ENCODE measurements at places on chromosomes 16 and 17. TPM values are rescaled to one million over a fixed set of nuclear protein-coding genes. Genes with fewer than 3 reads are reported as not detected.

Gene CDH8
- total RNA-seq = not detected

Gene CANT1
- total RNA-seq = 60.9 TPM

Gene GAN
- 5.1 TPM for total RNA-seq

Gene USP32
- total RNA-seq = 84.1 TPM

Gene KRT25
- not detected for total RNA-seq

Gene SALL1
- total RNA-seq = under 0.01 TPM

Gene NTN1
- total RNA-seq = 3.0 TPM

Gene RFFL
- total RNA-seq = 16.7 TPM

Gene VMO1
- total RNA-seq = 1.0 TPM

Gene SEPTIN1
- 0.50 TPM for total RNA-seq

Gene RNU2-1
- not detected for total RNA-seq

Gene SOX9
- 12.9 TPM for total RNA-seq

Gene CACNG1
- total RNA-seq = not detected

Gene PPM1D
- total RNA-seq = 10.5 TPM

Gene ZP2
- total RNA-seq = not detected

Gene ZDHHC1
- 9.9 TPM for total RNA-seq

Gene CHCT1
- 1.2 TPM for total RNA-seq

Gene CHD9NB
- total RNA-seq = 1.2 TPM

Gene SKAP1
- not detected for total RNA-seq

Gene OR3A3
- total RNA-seq = not detected

Gene RAB26
- total RNA-seq = 2.9 TPM

Gene CPHXL2
- total RNA-seq = not detected

Gene CDT1
- total RNA-seq = 10.9 TPM

Gene TELO2
- 23.3 TPM for total RNA-seq

Gene PFN1
- 662 TPM for total RNA-seq

Gene CCL8
- total RNA-seq = 1.2 TPM

Gene RGS11
- 10.6 TPM for total RNA-seq

Gene GLP2R
- total RNA-seq = under 0.01 TPM

Gene ABCA9
- total RNA-seq = 23.3 TPM

Gene SDR42E2
- total RNA-seq = not detected

Gene EFCAB5
- 0.58 TPM for total RNA-seq

Gene PRSS22
- not detected for total RNA-seq

Gene DNAH17
- not detected for total RNA-seq

Gene VWA3A
- not detected for total RNA-seq

Gene VEZF1
- 37.2 TPM for total RNA-seq

Gene TPSAB1
- not detected for total RNA-seq

Gene ABCA8
- total RNA-seq = 85.1 TPM

Gene HS3ST3A1
- 21.4 TPM for total RNA-seq
